Urinary bladder (tissue), 4 donors: ENCODE measurements at places on chromosomes 5 and 9.

DNA sequence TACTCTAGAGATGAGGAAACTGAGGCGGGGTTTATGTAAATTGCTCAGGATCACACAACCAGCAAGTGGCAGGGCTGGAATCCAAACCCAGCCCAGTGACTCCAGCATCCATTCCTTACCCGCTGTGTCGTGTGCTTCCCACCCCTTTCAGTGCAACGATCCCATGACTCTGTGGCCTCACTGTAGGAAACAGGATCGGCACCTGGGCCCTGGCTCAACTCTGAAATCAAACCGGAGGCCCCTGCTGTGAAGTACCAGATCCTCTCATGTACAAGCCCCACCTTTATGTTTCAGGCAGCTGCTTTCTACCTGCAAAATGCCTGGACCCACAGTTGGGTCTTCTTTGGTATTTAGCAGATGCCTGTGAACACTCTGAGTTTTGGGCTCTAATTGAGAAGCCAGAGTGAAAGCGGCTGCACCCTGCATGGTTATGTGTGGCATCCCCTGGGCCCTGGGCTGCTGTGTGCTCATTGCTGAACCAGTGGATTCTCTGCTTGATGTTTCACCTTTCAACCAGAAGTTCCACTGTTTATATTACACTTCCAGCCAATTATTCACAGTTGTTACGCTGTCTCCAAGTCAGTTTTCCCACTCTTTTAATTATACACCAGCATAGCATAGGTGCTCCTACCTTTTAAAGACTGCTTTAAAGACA lies 36.7 kb downstream of the ABLIM3 start:
- no peak for DNase-seq

GRCh38 chr5:107558823-107559375 lies 111.8 kb downstream of the EFNA5 start:
- DNase-seq, result no peak

DNA sequence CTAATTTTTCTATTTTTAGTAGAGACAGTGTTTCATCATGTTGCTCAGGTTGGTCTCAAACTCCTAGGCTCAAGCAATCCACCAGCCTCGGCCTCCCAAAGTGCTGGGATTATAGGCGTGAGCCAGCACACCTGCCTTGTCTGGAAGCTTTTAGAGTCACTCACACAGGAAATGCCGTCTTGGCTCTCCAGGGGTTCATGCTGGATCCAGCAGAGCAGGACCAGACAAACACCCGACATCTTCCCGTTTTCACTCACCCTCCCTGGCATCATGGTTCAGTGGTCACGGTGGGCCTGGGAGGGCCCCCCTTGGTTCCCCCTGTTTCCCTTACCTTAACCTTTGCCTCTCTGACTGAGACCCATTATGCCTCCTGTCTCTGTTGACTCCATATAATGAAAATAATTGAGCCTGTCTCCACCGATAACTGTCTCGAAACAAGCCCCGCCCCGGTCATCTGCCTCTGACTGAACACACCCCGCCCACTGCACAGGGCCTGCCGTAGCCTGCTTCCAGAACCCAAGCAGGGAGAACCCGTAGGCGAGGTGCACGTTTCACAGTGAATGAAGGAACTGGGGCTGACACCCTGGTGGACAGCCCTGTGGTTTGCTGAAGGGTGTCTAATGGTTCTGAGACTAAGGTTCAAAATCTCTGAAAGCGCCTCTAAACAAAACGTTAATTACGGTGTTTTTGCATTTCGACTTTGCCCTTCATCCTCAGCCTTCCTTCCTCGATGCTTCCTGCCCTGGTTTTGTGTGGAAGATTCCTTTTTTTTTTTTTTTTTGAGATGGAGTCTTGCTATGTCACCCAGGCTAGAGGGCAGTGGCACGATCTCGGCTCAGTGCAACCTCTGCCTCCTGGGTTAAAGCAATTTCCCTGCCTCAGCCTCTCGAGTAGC lies 39.7 kb upstream of the SPRY4 start:
- no peak for DNase-seq

GRCh38 chr9:115240676-115241075 lies 122.7 kb upstream of the TNC start:
- no peak for DNase-seq

- no peak for DNase-seq
Observed at GRCh38 chr5:177128551-177128981, 5.0 kb upstream of the NSD1 start.

GRCh38 chr9:18359335-18359734 lies 114.6 kb upstream of the ADAMTSL1 start:
- DNase-seq, result no peak

GRCh38 chr5:33641744-33642505 lies 201.2 kb downstream of the TARS1 start:
- DNase-seq, result no peak

DNA sequence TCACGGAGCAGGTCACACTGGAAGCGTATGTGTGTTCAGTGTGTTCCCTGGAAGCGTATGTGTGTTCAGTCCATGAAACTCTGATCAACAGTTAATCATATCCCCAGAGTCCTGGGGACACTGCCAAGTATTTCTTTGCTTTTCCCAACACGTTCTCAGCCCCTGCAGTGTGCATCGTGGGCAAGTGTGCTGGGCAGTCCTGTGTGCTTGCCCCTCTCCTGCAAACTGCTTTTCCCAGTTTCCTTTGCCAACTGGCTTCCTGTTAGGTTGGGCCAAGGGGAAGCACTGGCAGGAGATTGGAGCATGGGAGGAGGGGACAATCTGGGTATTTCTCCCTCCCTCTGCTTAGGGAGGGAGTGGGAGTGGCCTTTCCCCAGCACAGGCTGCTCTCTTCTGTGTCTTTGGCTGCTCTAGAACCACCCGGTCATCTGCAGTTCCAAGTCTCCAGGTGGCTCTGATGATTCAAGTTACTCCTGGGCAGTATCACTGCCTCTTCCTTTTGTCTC lies 36.8 kb upstream of the NEK6 start:
- DNase-seq, result no peak

DNA sequence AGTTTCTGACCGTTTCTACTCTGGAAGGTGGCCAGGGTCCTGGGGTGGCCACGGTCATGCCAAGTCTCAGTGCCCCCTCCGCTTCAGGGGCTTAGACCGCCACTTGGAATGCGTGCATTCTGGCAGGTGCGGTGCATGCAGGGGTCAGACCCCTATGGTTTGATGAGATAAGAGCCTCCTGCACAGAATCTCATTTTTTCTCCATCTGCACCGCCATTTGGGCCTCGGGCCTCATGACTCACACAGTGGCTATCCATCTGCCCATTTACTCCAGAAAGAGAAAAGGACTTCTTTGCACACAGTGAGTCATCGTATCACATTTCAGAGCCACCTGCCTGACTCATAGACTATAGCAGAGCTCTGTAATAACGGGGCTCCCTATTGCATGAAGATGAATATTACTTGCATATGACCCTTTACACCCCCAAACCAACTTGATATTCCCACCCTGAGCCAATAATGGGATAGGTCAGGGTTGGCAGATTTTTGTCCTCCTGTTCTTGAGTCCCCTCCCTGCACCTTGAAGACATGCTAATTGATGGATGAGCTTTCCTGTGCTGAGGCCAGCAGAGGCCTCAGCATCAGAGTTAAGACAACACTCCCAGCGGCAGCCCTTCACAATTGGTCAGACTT lies 157.4 kb downstream of the NR3C1 start:
- DNase-seq, result no peak
